ENCODE measurements at places on chromosomes 1 and 21.

DNA sequence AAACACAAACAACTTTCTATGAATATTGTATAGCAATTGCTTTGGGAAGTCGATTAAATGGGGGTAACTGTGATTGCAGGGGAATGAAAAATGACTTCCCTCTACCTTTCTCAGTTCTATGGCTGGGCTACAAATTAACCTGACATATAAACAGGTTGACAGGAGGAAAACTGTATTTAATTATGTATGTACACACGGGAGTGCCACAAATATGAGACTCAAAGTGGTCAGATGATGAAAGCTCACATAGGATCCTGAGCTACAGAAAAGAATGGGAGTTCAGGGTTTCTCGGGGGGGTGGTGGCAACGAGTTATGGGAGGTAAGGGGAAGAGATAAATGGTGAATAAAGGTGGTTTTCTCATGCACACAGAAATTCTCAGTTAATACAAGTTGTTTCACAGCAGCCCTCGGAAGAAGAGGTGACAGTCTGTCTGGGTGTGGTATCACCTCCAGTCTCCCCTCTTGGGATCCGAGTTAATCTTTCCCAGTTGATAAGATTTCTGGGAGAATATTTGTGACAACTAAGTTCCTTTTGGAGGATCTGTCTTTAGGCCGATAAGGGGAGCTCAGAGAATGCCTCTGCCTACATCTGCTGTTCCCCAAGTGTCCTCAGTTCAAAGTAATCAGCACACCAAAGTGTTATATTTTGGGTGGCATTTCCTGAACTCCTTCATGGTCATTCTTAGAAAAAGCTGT is 26.3 kb downstream of the GADD45A start:
- no peak for DNase-seq

DNA sequence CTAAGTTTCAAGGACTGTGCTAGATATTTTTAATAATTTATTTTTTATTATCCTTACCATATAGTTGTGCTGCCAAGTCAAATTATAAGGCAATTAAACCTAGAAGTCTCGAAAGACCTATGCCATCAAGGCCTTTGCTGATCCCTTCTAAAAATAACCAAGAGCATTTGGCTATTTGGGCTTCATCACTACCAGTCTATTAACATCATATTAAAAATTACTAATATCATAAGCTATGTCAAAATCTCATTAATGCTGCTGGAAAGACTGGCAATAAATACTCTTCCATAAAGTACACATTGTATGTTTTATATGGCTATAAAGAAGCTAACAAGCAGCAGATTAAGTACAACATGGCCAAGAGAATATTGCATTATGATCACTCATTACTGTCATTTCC is 43.0 kb upstream of the MUTYH start:
- no peak for DNase-seq

GRCh38 chr21:38958323-38958705 is 152.6 kb downstream of the ETS2 start:
- DNase-seq, result no peak

- DNase-seq, result no peak
Observed at GRCh38 chr21:36697060-36697850, 1.7 kb upstream of the SIM2 start.

- DNase-seq, result no peak
Observed at GRCh38 chr1:41803656-41804055, 115.1 kb downstream of the HIVEP3 start.

All from iris pigment epithelial cell (primary cell).